ENCODE measurements at places on chromosomes 4 and X.

DNA sequence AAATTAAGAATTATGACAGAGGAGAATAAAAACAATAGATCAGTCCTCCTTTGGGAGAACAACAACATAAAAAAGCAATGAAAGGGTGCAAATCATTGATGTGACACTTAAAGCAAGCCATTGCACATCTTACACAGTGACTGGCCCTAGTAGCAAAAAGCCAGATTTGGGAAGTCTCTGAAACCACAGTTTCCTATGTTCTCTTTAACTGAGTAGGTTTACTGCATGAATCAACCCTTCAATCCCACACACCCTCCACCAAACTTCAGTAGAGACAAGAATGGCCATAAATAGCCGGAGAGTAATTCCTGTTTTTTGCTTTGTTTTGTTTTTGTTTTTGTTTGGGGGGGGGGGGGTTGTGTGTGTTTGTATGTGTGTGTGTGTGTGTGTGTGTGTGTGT, 180.8 kb downstream of the VEGFC start:
- no peak for DNase-seq

- no peak for DNase-seq
Observed at GRCh38 chrX:13742397-13743176, 8.0 kb downstream of the OFD1 start.

GRCh38 chr4:31458813-31459212, 738.6 kb downstream of the PCDH7 start:
- no peak for DNase-seq

DNA sequence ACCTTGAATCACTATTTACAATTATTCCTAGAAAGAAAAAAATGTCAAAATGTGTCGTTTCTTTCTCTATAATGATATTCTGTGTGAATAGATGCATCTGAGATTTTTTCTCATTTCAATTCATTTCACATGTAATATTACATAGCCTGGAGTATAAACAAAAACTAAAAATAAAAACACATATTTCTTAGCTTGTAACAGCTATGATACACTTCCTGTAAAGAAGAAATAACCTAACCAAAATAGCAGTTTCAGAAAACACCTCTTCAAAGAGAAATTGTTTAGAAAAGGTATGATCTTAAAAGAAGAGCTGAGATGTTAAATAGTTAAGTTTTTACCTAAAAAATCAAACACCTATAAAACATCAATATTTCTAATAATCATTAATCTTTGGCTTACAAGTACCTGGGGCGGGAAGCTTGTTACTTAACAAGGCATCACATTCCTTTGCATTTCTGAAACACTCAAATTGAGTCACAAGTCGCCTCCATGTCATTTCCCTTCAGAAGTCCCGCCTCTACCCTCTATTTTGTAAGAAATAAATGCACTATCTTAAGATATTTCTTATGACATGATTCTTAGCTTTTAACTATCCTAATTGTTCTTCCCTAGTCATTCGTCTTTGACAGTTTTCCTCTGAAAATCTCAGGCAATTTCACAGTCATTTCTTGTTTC, 76.5 kb downstream of the PCDH18 start:
- DNase-seq, result no peak

- no peak for DNase-seq
Observed at GRCh38 chrX:3440981-3441380, 94.5 kb upstream of the MXRA5 start.

DNA sequence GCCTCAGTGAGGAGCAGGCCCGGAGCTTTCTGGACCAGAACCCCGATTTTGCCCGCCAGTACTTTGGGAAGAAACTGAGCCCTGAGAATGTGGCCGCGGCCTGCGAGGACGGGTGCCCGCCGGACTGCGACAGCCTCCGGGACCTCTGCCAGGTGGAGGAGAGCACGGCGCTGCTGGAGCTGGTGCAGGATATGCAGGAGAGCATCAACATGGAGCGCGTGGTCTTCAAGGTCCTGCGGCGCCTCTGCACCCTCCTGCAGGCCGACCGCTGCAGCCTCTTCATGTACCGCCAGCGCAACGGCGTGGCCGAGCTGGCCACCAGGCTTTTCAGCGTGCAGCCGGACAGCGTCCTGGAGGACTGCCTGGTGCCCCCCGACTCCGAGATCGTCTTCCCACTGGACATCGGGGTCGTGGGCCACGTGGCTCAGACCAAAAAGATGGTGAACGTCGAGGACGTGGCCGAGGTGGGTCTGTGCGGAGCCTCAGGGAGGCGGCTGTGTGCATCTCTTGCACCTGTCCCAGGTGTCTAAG, 323 bp downstream of the PDE6B start:
- DNase-seq, result no peak

DNA sequence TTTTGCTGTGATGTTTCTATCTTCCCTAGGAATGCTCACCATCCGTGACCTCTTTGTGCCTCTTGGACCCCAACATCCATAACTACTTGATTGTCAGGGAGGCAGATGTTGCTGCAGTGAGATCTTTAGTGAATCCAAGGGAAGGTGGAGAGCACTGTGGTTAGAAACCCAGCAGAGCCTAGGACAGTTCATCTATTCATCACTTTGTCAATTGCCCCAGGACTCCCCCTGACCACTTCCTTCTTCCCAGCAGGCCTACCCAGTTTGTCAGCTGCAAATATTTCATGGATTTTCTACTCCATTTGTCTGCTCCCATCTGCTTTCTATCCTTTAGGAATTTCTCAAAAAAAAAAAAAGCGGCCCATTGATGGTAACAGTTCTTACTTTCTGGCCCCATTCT, 942.8 kb downstream of the PCDH7 start:
- DNase-seq, result no peak

- no peak for DNase-seq
Observed at GRCh38 chr4:108813261-108813660, 50.4 kb upstream of the ETNPPL start.

GRCh38 chrX:149807747-149808458, 26.2 kb downstream of the MAGEA9 start:
- DNase-seq, result no peak

- no peak for DNase-seq
Observed at GRCh38 chr4:10963241-10963640, 278.7 kb upstream of the CLNK start.

DNA sequence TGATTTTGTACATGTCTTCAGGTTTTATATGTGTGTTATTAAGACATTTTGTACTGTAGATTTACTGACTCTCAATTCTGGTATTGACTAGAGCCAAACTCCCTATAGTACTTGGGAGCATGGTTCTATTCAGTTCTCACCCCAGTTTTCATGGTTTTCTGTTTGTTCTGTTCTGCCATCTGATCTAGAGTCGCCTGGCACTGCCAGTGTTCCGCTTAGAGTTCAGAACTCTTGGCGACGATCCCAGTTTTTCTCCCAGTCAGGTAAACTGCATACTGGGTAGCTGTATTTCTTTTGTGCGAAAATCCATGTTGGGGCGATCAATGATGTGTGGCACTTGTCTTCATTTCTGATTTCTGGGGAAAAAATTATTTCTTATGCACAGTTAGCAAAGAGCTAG, 78.0 kb downstream of the PHOX2B start:
- DNase-seq, result no peak

- DNase-seq, result no peak
Observed at GRCh38 chrX:19912-20571, 261.1 kb upstream of the PLCXD1 start.

DNA sequence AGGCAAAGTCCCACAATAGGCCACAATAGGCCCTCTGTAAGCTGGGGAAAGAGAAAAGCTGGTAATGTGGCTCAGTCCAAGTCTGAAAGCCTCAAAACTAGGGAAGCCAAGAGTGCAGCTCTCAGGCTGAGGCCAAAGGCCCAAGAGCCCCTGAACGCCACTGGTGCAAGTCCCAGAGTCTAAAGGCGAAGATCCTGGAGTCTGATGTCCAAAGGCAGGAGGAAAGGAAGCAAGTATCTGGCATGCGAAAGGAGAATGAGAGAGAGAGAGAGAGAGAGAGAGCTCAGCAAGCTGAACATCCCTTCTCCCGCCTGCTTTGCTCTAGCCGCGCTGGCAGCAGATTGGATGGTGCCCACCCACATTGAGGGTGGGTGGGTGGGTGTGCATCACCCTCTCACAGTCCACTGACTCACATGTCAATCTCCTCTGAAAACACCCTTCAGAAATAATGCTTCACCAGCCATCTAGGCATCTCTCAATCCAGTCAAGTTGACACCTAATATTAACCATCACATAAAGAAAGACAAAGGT, 30.9 kb upstream of the ELF2 start:
- no peak for DNase-seq

- DNase-seq, result no peak
Observed at GRCh38 chr4:148173397-148174017, 268.7 kb downstream of the NR3C2 start.

DNA sequence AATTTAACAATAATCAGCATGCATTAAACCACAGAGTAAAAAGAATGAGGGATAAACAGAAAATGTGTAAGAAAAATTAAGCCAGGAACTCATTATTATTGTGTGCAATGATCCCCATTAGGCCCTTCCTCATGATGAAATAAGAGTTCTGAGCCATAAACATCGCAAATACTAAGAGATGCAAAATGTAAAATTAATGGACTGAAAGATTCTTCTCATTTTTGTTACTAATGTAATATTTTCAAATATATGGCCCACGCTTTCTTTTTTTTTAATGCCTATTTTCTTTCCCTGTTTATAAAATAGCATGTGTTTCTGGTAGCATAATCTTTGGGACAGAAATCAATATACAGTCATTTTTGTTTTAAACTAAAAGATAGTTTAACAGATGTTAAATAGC, 281.0 kb downstream of the PDGFC start:
- DNase-seq, result no peak
